SK-N-MC (cell line): ENCODE measurements at places on chromosomes 7 and 10.

DNA sequence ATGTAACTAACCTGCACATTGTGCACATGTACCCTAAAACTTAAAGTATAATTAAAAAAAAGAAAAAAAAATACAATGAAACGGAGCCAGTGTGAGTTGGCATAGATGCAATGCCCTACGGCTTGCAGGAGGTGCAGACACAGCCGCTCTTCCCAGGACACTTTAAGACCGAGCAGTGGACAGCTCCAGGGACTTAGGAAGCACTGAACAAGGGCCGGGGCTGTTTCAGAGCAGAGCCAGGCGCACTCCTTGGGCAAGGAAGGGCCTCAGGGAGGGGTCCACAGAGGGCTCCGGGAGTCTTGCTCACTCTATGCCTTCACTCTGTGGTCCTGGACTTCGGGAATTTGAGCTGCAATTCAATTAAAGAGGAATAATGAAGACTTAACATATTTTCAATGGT, 355.3 kb downstream of the TCERG1L start:
- DNase-seq = no peak

DNA sequence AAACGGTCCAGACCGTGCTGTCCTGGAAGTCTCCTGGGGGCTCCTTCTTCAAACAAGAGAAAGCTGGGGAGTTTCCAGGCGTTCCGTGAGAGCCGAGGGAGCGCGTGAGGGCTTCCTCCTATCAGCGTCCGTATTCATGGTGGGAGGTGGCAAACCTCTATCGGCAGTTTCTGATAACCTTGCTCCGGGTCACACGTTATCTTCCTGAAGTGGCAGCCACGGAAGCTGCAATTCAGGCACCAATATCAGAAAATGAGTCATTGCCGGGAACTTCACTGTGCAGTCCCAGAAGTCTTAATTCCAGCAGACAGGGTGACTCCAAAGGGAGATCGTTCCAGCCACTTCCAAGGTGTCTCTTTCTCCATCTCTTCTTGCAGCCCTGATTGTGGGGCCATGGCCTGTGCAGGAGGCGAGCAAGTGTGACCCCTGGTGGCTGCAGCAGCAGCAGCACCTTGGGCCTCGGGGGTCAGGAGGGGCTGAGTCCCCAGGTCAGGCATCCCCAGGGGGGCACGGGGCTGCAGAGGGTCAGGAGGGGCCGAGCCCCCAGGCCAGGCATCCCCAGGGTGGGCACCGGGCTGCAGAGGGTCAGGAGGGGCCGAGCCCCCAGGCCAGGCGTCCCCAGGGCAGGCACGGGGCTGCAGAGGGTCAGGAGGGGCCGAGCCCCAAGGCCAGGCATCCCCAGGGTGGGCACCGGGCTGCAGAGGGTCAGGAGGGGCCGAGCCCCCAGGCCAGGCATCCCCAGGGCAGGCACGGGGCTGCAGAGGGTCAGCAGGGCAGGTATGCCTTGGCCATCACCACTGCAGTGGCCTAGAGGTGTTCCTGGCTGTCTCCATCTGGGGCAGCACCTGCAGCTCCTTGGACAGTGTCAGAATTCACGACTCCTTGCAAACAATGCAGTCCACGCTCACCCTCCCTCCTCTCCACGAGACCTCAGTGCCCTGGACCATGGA, 538.7 kb downstream of the DNAJB6 start:
- no peak for DNase-seq

DNA sequence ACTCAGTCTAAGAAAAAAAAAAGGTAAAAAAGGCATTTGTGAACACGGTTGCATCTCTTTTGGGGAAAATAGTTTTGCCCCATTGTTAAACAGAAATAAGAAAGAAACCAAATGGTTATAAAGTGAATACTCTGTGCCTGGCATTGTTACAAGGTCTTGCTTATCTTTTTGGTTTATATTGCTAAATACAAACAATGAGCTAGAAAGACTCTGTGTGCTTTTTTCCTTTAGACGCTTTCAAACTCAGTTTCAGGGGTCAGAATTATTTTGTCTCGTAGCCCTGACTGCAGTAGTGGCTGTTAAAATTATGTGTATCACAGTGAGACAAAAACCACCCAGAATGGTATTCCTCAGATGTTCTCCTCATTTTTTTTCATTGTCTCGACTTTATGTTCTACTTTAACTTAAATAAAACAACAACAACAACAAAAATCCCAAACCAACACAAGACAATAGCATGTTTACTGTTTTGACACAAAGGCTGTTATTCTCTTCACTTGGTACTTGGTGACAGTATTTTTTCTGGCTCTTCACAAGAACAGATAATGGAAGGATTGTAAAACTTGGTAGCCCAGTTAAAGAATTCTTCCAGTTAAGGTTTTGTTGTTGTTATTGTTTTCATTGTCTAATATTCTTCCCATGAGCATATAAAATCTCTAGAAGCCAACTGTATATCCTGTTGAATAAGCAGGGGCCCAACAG, 190.1 kb downstream of the PLXDC2 start:
- no peak for DNase-seq

- no peak for DNase-seq
Measured at GRCh38 chr10:28811639-28812349, 134.5 kb downstream of the BAMBI start.

GRCh38 chr10:113386005-113386404, 166.8 kb upstream of the HABP2 start:
- no peak for DNase-seq

- no peak for DNase-seq
Measured at GRCh38 chr10:31466313-31466712, 147.3 kb downstream of the ZEB1 start.

DNA sequence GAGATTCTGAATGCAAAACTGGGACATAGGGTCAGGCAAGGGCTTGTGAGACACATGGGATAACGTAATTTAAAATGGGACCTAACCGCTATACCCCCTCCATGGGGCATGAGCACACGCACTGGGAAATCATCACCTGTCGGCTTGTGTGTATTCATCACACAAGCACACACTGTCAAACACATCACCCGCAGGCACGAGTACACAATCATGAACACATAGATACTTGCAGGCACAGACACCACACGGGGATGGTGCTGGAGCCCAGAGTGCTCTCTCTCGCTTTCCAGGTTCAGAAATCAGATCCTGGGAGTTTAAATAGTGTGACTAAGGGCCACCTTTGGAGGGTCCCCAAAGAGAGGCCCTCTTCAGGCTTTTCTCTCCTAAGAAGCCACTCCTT, 19.6 kb upstream of the TLX1 start:
- DNase-seq = no peak

- DNase-seq = no peak
Measured at GRCh38 chr10:36739884-36740445, 385.4 kb upstream of the ANKRD30A start.

- no peak for DNase-seq
Measured at GRCh38 chr7:159099711-159100231, 44.9 kb downstream of the VIPR2 start.

GRCh38 chr7:92150450-92151017, 16.3 kb upstream of the CYP51A1 start:
- DNase-seq = no peak

GRCh38 chr7:139718859-139719258, 58.9 kb downstream of the HIPK2 start:
- no peak for DNase-seq

GRCh38 chr7:92740700-92741126, 95.7 kb downstream of the CDK6 start:
- no peak for DNase-seq

DNA sequence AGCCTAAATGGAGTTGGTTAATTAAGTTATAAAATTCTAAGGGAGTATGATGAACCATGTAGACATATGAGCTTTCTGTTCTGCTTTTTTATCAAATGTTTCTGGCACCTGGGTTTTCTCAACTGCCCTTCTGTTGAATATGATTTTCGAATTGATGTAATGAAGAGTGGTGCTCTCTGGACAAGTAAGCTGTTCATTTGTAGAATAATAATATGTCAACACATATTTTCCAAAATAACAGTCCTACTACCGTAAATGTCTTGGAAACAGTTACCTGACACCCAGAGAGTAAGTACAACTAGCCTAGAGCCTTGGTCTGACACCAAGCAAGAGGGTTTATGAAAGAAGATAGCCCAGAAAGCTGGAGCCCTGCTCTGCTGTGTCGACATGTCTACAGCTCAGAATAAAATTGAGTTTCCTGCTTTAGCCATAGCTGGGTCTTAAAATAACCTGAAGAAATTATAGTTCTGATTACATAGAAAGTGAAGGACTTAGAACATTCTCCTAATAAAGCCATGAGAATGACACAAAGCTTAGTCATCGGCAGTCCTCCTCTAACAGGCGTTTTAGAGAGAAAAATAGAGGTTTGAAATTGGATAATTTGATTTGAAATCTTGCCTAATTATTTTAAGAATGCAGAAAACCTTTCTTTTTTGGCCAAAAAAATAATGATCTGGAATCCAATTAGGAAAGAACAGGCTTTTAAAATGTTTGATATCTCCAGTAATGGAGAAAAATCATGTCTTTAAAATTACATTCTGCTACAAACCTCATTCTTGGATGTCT, 25.1 kb downstream of the HDAC9 start:
- DNase-seq = no peak

DNA sequence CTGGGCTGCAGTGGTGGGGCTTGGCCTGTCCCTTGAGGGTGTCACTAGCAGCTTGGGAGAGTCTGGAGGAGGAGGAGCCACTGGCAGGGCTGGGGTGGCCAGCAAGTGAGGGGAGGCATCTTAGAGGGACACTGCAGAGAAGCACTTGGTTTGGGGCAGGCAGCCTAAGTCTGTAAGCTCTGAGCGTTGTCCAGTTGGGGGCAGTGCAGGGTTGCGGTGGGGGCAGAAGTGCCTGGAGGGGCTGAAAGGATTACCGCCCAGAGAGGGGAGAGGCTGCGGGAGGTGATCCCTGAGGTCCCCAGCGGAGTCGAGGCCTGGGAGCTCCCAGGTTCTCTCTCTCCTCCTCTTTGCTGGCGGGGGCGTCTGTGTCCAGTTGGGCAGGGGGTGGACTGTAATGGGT, 7.4 kb downstream of the ADCYAP1R1 start:
- no peak for DNase-seq

DNA sequence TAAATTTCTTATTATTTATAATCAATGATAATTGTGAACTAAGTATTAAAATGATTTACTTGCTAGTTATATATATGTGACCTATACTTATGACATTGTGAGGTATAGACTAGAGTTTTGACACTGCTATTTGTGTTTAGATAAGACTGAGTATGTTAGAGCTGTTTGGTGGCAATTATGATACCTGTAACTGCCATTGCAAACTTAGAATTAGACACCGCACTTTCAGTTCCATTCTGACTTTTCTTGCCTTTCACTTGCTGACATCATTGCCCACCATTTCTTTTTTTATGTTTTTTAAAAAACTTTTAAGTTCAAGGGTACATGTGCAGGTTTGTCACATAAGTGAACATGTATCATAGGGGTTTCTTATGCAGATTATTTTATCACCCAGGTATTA, 214.5 kb downstream of the MBL2 start:
- DNase-seq = no peak

GRCh38 chr7:23490357-23491135, 20.3 kb upstream of the IGF2BP3 start:
- no peak for DNase-seq

- no peak for DNase-seq
Measured at GRCh38 chr10:11197266-11197712, 179.6 kb downstream of the CELF2 start.

GRCh38 chr10:114708717-114709335, 50.8 kb upstream of the ABLIM1 start:
- DNase-seq = no peak

DNA sequence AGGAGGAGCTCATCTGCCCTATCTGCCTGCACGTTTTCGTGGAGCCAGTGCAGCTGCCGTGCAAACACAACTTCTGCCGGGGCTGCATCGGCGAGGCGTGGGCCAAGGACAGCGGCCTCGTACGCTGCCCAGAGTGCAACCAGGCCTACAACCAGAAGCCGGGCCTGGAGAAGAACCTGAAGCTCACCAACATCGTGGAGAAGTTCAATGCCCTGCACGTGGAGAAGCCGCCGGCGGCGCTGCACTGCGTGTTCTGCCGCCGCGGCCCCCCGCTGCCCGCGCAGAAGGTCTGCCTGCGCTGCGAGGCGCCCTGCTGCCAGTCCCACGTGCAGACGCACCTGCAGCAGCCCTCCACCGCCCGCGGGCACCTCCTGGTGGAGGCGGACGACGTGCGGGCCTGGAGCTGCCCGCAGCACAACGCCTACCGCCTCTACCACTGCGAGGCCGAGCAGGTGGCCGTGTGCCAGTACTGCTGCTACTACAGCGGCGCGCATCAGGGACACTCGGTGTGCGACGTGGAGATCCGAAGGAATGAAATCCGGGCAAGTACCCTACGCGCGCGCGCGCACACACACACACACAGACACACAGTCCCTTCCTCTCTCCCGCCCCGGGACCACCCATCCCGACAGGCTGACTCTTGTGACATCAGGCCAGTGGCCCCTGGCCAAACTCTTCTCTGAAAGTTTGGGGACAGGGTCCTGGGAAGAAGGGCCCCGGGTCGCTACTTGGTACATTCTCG, 538 bp downstream of the TRIM8 start:
- DNase-seq = no peak

DNA sequence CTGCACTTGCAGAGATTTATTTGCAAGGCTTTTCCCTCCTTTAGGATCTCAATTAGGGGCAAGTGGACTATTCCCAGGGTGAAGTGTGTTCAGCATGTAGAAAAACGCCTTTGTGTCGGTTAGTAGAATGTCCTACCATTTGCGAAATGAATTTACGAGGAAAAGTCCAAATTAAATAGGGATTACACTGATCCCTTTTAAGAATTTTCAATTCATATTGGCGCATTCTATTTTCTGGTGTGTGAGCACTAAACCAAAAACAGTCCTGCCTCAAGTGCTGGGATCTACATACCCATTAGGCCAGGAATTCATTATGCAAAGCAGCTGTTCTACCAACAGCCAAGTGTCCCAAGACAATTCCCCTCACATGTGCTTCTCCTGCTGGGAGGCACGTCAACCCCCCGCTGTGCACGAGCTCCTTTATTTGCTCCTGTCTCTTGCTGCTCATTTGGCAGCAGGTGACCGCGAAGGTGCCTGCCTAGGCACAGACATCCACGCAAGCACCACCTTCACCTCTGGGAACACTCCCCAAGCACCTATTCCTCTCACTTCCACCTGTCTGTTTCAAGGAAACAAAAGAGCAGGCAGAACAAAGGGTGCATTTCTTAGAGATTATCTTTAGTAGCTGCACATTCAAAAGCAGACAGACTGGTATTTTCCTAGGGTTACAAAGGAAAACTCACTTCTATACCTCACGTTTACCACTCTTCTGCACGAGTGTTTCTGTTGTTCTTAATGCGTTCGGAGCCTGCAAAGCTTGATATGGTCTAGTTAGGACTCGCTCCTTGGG, 134.6 kb upstream of the FGFR2 start:
- no peak for DNase-seq

DNA sequence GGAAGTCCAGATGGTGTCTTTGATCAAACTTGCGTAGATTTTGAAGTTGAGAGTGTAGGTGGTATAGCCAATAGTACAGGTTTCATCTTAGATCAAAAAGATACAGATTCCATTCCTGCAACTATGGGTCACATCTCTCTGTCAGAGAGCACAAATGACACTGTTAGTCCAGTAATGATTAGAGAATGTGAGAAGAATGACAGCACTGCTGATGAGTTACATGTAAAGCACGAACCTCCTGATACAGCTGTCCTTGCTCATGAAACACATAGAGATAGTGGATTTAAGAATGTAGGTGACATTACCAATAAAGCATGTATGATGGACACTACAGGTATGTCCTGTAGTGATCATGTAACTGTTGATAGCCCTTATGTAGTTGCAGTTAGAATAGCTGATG, 59.1 kb downstream of the LOXL4 start:
- no peak for DNase-seq

GRCh38 chr7:156906200-156906649, 13.2 kb upstream of the LMBR1 start:
- no peak for DNase-seq
